ENCODE measurements at places on chromosomes 16 and 17. TPM values are rescaled to one million over a fixed set of nuclear protein-coding genes. Genes with fewer than 3 reads are reported as not detected.
A peak's percentile ranks its signal among the peaks of the same experiment; 100 is the strongest.

GRCh38 chr16:86018071-86018470 lies 119.1 kb downstream of the IRF8 start:
- no peak overlapping the region for H3K4me3 ChIP-seq
- H3K4me1 ChIP-seq, result no peaks in the 10 kb centered on the region
- no peaks in the 10 kb centered on the region for H3K36me3 ChIP-seq
- no peaks in the 10 kb centered on the region for H3K27me3 ChIP-seq
- H3K27ac ChIP-seq, result no peak overlapping the region
- DNase-seq, result no peak

Gene ARHGAP23
- 33.5 TPM for total RNA-seq

- H3K27ac ChIP-seq, result peak overlapping the region; percentile 56
- H3K36me3 ChIP-seq, result no peaks in the 10 kb centered on the region
- H3K4me1 ChIP-seq, result peaks cover 45% of the 10 kb centered on the region
- peak; percentile 24 for DNase-seq
Measured at GRCh38 chr17:17021194-17021863, 20.9 kb upstream of the MPRIP start.

DNA sequence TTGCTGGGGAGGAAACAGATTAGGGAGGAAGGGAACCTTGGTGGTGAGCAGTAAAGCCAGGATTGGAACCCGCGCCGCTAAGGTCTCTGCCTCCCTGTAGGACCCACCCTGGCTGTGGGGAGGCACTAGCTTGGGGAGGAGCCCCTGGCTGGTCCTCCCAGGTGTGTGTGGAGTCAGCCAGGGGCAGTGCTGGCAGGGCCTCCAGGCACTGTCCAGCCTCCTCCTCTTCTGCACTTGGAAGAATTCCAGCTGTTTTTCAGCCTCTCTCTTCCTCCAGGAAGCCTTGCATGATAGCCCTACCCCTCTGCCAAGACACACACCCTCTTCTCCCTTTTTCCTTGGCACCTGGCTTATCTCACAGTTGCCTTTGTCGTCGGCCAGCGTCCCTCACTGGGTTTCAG lies 34.8 kb downstream of the TMEM235 start:
- no peaks in the 10 kb centered on the region for H3K27me3 ChIP-seq
- no peak overlapping the region for H3K4me3 ChIP-seq
- peak overlapping the region; percentile 31 for H3K27ac ChIP-seq
- H3K36me3 ChIP-seq, result no peaks in the 10 kb centered on the region

DNA sequence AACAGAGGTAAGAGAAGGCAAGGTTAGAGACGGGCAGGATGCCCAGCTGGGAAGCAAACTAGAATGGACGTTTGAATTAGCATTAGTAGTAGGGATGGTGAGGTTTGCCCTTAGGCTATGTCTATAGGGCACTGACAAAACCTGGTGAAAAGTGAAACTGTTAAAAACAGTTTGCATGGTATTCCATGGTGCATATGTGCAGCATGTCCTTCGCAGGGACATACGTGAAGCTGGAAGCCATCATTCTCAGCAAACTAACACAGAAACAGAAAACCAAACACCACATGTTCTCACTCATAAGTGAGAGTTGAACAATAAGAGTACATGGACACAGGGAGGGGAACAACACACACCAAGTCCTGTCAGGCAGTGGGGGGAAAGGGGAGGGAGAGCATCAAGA lies 25.8 kb downstream of the NACA2 start:
- H3K27ac ChIP-seq, result no peak overlapping the region
- H3K4me3 ChIP-seq, result no peak overlapping the region
- H3K4me1 ChIP-seq, result no peaks in the 10 kb centered on the region
- DNase-seq, result no peak
- H3K27me3 ChIP-seq, result no peaks in the 10 kb centered on the region

- H3K27me3 ChIP-seq, result no peaks in the 10 kb centered on the region
- H3K36me3 ChIP-seq, result no peaks in the 10 kb centered on the region
- no peak overlapping the region for H3K27ac ChIP-seq
- no peak overlapping the region for H3K4me3 ChIP-seq
- H3K4me1 ChIP-seq, result no peaks in the 10 kb centered on the region
Measured at GRCh38 chr16:86965840-86966550, 351.2 kb downstream of the C16orf95 start.

- no peaks in the 10 kb centered on the region for H3K36me3 ChIP-seq
- H3K4me3 ChIP-seq, result no peak overlapping the region
- no peaks in the 10 kb centered on the region for H3K27me3 ChIP-seq
Measured at GRCh38 chr17:67479148-67479547, 102.1 kb downstream of the PITPNC1 start.

Gene DNASE1
- 18.1 TPM for total RNA-seq

Gene SLC5A2
- total RNA-seq, result not detected

DNA sequence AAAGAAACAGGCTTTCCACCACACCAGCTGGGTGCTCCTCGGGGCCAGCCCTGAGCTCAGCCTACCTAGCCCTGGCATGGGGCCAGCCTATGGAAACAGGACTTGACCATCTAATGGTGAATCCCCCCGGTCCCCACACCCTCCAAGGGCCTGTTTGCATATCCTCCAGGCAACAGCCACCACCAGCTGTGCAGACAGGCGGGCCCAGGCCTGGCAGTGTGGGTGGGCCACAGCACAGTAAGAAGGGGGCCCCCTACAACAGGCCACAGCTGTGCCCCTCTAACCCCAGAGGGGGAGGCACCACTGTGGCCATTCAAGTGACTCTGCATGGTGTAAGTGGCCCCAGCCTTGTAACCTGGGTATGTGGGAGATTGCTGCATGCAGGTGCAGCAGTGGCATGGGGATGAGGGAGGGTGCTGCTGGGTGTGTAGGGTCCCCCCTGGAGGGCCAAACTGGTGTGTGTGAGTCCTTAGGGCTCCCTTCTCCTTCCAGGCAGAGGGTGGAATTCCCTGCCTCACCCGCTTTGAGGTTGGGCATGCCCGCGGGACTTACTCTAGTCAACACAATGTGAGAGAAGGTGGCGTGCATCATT lies 148.2 kb downstream of the C16orf78 start:
- no peaks in the 10 kb centered on the region for H3K4me1 ChIP-seq
- H3K36me3 ChIP-seq, result no peaks in the 10 kb centered on the region
- H3K27ac ChIP-seq, result no peak overlapping the region
- H3K4me3 ChIP-seq, result no peak overlapping the region
- DNase-seq, result no peak

DNA sequence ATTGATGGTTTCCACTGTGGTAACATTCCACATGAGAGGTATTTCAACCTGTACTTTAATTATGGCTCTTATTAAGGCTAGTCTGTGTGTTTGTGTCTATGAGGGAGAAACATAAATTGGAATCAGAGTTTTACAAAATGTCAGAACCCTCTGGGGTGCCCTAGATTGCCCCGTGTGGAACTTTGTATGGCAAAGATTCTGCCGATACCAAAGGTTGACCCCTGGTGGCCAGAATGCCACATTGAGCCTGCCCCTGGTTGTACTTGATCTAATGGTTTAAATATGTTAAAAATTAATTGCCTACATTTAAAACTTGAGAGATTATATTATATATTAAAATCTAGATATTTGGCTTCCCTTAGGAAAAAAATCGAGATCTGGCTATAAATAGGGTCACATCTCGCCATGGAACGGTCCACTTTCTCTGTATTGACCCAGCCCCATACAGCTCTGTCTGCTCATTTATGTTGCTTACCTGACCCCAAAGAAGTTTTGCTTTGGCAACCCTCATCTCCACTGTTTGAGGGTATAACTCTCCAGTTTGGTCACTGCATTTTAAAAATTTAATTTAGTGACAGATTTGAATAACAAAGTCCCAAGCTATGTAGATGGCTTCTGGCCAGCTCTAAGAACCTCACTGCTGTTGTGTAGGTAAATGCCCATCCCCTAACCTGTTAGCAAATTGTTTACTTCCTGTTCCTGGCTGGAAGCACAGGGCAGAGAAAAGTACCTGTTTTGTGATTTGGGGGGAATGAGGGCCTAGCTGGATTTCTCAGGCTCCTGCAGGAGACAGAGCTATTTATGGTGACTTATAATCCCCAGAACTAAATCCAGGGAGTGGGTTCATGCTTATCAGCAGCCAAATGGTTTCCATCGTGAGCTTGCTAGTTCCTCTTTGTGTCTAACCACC lies 95.0 kb downstream of the PLCG2 start:
- H3K4me1 ChIP-seq, result no peaks in the 10 kb centered on the region
- no peaks in the 10 kb centered on the region for H3K27me3 ChIP-seq
- DNase-seq, result peak; percentile 60
- H3K4me3 ChIP-seq, result no peak overlapping the region
- H3K36me3 ChIP-seq, result no peaks in the 10 kb centered on the region

Gene CHRNE
- total RNA-seq, result 0.54 TPM

Measured in thyroid gland (tissue), 4 donors.